ENCODE measurements at places on chromosomes 3 and 15.
A peak's percentile ranks its signal among the peaks of the same experiment; 100 is the strongest.

DNA sequence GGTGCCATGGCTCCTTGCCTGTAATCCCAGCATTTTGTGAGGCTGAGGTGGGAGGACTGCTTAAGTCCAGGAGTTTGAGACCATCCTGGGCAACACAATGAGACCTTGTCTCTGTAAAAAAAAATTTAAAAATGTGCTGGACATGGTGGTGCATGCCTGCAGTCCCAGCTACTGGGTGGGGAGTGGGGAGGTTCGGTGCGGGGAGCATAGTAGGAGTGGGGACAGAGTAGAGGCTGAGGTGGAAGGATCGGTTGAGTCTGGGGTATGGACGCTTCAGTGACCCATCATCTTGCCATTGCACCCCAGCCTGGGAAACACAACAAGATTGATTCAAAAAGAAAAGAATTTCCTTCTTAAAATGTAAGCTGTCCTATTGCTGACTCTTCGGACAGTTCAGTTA lies 1490.0 kb upstream of the GBE1 start:
- no peak for DNase-seq

- DNase-seq = no peak
Measured at GRCh38 chr15:41464889-41465580, 28.6 kb upstream of the ITPKA start.

DNA sequence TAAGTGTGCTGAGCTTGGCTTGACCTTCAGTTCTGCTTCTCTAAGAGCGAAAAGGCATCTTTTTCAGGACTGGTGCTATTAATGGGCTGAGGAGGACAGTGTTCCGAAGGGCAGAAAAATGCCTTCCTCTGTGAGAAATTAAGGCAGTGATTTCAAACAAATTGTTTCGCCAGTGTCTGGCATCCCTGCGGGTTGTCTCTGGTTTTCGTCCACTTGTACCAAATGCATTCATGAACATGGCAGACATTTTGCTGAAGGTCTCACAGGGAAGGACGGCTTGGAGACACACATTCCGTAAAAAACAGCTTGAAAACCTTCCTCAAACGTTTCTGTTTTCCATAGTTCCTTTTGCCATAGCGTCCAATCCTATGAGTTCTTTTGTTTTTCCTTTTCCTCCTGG lies 57.1 kb downstream of the CEMIP start:
- DNase-seq = no peak

GRCh38 chr3:127177226-127177625 lies 15.7 kb upstream of the PRR23E start:
- peak; percentile 3 for DNase-seq

DNA sequence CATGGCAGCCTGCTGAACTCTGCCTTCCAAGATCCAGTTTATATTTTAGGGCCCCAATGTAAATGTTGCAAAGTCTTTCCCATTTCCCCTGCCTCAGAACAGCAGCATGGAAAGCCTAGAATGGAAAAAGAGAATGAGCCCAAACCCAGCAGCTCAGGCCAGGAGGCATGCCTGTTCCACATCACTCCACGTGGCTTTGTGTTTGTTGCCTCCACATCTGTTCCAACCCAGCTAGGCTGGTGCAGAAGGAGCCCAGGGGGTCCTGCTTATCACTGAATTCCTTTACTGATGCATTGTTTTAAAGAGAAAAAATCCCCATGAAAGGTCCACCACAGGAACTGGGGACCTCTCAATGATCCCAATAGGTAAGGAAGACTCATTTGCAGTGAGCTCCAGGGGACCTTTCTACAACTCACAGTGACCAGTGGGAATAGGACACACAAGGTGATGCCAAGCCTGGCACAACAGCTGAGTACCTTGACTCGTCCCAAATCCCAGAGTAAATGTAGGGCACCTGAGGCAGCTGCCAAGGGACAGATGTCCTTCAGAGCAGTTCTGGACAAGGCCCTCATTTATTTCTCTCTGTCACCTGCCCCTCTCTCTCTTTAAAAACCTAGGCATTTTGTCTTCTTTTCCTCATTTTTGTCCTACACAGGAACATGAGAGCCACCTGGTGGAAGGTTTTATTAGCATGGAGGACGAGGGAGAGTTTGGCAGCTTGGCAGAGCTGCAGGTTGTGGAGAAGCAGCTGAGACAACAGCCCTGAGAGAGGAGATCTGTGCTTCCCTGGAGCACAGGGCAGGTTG lies 41.7 kb upstream of the ADAMTS17 start:
- DNase-seq = peak; percentile 38

DNA sequence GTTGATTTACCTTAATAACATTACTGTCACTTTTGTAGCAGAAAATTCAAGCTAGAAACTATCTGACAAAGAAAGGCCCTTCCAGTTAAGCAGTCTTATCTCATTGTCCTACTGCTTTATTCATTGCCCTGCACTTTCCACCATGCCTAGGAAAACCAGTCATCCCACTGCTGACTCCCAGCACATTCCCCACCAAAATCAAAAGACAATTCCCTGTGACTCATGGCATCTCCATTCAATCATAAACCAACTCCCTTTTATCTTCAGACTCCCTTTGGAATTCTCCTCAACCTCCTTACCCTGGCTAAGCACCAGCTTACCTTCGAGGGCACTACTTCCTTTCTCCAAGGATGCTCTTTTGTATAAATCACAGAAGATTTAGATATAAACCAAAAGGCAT lies 184.3 kb downstream of the PLCH1 start:
- DNase-seq = no peak

GRCh38 chr3:111917300-111917699 lies 58.2 kb downstream of the PHLDB2 start:
- no peak for DNase-seq

- no peak for DNase-seq
Measured at GRCh38 chr3:13133471-13133981, 60.3 kb upstream of the IQSEC1 start.

DNA sequence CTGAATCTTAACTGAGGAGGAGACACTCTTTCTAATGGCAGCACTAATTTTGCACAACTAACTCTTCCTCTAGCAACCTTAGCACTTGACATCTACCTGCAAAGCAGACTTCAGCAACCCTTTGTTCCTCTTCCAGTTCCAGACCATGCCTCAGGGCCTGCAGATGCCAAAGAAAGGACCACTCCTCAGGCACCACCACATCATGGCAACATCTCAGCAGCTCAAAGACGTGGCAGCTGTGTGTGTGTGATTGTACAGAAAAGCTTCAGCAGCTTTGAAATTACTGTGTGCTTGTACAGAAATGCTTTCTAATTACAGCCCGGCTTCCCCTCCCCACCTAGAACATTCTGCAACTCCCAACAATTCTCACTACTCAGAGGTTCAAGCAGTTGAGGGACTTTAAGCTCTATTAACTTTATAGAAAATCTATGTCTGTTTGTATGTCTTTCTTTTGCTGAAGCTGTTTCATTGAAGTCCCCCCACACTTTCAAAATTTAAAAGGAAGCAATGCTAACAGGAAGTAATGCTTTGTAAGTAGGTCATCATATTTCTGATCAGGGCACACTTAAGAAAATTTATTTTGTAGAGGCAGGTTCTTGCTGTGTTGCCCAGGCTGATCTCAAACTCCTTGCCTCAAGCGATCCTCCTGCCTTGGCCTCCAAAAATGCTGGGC lies 115.2 kb downstream of the CD47 start:
- no peak for DNase-seq

DNA sequence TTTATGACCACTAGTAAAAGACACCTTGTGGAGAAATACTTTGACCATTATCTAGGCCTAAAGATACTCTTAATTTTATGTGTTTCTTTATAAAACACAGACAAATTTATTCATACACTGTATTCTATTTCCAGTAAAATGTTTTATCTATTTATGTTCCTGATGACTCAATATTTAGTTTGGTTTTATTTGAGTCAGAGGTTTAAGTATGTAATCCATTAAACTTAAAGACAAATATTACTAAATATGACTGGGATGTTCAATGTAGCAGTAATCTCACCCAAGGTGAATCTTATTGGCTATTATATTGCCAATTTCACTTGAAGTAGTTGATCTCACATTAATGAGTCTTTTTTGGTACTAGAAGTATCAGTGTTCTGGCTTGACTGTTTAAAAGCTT lies 799.7 kb downstream of the CADM2 start:
- DNase-seq = no peak

GRCh38 chr3:89876116-89876515 lies 768.7 kb downstream of the EPHA3 start:
- no peak for DNase-seq
